ENCODE measurements at places on chromosomes 6 and 20.

DNA sequence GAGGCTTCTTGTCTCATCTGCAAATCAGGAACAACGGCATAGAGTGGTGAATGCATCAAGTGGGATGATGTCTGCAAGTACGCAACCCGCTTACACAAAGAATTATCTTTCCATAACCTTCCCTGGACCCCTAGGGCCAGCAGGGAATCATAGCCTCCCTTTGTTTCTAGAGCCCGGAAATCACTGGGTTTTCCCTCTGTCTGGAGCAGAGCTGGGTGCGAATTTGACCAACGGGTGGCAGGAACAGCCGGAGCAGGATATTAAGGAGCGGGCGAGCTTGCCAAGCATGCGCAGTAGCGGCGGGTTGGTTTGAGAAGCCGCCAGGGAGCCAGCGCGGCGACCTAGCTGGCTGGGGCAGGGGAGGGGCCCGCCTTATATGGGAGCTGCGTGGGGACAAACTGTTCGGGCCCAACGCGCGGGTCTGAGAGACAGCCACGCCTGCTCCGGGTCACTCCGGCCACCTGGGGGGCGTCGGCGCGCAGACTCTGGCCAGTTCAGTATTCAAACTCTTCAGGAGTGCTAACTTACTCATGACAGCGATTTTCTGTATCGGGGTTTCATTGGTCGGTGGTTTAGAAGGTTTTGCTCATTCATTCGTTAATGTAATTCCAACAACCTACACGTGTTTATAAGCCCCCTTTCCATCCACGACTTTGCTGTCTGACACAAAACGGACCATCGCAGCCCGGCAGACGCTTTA lies 1.6 kb upstream of the KIF16B start:
- DNase-seq, result no peak

DNA sequence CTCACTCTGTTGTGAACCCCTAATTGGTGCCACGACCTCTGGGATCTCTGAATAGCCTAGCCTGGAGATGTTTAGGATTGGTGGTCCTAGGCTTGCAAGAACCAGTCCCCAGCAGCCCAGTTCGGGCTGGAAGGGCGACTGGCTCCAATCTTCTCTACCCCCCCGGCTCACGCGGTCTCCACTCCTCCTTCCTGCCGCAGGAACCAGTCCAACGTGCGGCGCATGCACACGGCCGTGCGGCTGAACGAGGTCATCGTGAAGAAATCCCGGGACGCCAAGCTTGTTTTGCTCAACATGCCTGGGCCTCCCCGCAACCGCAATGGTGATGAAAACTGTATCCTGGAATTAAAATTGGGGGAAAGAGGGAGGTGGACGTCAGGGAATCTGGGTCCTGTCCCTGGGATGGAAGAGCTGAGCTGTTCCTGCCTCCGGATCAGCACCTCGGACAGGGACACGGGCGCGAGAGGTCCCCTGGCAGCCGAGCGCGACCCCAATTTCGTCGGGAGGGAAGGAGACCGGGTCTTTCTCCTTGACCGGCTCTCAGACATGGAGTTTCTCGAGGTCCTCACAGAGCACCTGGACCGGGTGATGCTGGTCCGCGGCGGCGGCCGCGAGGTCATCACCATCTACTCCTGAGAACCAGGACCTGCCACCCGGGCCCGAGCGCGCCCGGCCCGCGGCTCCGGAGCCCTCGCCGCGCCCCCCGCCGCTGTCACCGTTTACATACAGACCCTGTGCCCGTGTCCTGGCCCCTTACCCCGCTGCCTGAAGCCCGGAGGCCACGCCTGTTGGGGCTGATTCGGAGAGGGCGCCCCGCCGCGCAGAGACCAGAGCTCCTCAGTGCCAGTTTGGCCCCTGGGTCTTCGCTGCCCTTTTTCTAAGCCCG lies 28.2 kb downstream of the SLC12A5 start:
- DNase-seq, result no peak

DNA sequence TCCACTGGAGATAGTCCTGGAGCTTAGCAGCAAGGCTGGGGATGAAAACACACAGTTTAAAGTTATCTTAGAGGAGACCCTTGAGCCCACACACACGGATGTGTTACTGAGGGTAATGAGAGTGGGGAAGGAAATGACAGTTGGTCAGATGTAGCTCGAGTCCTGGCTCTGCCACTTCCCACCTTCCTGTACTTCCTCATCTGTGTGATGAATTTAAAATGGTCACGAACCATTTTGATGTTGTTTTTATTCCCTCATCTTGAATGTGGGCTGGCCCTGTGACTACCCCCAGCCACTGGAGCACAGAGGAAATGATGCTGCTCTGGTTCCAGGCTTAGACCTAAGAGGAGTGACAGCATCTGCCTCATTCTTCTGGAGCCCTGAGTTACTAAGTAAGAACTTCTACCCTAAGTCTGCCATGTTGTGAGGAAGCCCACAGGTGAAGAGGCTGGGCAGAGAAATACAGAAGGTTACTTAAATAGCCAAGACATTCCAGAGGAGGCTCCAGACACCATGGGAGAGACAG lies 141.2 kb downstream of the NRN1 start:
- no peak for DNase-seq

DNA sequence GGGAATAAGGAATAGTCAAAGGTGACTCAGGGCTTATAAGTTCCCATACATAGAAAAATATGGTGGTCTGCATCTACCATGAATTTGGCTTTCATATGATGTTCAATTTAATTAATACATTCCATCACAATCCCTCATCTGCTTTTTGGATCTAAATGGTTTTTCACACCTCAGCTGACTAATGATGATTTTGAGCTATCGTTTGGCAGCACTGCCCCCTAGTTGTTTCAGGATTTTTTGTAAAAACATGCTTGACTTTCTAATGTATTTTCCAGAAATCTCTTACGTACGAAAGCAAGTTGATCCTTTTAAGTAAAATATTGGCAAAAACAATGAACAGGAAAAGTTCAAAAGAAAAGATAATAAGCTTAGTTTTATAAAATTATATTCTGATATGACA lies 408.6 kb upstream of the ADGRB3 start:
- no peak for DNase-seq

DNA sequence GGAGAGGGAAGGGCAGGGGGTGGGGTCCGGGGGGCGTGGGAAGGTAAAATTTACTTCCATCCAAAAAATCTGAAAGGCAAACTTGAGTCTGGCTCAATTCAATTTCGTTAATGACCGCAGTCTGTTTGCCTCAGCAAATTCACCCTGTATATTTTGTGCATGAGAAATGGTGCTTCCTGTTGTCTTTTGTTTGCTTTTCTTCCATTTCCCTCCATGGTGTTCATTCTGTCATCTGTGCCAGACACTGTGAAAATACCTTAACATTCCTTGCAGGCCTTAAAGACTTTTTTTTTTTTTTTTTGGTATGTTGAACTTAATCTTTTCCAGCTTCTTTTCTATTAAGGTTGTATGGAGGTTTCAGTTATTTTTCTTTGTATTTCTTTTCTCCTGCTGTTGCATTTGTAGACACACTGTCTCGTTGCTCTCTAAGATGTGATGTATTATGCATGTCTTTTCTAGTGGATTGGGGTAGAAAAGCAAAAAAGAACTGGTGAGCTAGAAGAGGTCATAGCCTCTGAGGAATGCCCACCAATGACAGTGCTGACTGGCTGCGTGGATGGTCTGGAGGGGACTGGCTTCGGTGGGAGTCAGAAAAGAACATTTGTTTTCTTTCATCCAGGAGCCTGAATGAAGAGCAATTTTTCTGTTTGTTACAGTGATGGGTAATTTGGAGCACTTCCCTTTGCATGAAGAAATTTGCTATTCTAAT lies 585.0 kb upstream of the MAP3K7 start:
- no peak for DNase-seq

GRCh38 chr6:13072686-13073347 lies 255.5 kb downstream of the TBC1D7 start:
- DNase-seq, result no peak

DNA sequence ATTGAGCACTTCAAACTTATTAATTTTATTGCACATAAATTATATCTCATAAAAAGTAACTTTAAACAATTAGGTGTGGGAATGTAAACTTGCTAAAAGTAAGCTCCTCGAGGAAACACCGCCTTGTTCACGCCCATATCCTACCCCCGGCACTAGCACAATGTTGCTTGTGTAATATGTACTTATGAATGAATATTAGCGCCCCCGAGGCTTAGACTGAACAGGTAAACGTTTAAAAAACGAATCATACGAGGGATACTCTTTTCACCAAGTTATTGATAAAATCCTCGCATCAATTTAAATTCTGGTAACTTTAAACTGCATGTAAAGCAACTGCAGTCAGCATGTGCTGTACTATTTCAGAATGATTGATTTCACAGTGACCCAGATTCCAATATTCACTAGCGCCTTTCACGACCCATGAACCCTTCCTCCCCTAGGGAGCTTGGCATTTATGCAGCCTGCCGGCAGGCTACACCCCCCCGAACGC lies 637 bp downstream of the TFB1M start:
- DNase-seq, result peak; percentile 16

- no peak for DNase-seq
Observed at GRCh38 chr6:158713469-158713868, 63.6 kb downstream of the SYTL3 start.

DNA sequence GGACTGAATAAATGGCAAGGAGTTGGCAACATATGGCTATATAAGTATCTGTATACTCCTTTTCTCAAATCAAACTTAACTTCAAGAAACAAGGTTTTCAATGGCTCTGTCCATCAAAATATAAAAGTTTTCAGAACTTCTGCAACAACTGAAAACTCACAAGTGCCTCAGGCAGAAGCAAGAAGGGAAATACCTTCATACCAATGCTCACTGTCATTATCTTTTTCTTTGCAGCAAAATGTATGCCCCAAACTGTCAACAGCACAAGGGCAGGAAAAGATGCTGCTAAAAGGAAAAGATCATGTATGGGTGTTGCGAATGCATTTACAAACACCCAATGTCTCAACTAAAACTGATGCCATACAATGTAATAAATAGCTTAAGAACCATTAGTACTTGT lies 45.9 kb downstream of the PTPRK start:
- no peak for DNase-seq

DNA sequence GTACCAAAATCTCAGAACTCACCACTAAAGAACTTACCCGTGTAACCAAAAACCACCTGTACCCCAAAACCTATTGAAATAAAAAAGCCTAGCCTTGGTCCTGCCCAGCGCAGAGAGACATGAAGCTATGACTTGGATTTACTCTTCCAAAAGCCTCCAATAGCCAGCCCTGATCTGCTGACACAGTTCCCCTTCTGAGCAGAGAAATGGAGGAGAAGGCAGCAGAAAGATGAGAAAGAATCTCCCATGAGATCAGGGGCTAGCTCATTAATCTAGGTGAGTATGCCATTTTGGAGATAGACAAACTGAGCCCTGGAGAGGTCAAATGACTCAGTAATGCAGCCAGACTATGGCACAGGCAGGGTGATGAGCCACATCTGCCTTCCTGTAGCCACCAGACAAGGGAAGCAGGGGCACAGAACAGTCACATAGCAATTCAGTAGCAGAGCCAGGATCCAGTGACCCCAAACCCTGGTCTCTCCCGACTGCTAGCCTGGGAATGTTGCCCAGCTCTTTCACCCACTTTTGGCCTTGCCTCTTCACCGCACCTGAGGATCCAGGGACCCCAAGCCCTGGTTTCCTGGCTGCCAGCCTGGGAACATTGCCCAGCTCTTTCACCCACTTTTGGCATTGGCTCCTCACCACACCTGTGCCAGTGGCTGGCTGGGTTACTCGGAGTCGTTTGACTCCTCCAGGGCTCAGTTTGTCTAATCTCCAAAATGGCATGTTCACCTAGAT lies 7.2 kb upstream of the SDCBP2 start:
- no peak for DNase-seq

DNA sequence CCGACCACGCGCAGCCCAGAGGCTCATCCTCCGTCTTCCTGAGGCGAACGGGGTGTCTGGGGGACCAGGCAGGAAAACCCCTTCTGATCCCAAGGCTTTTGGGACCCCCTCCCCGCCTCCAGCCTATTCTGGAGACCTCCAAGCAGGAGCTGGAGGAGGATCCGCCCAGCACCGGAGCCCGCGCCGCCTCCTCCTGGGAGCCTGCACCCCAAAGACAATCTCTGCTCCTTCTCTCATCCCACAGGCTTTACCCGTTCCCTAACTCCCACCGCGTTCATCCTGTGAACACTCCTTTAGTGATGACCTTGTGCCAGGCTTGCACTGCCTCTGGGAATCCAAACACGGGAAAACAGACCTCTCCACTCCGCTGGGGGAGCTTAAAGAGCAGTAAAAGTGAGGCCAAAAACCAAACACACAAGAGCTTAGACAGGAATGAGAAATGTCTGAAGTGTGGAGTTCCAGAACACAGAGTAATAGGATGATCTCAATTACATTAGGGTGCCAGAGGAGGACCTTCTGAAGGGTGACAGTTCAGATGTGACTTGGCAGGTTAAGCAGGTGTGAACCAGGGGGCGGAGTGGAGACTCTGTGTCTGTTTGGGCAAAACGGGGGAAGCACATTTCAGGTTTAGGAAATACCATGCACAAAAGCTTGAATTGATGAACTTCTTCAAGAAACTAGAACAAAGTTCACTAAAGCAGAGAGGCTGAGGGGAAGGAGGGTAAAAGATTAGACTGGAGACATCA lies 7.6 kb downstream of the HLA-DRB5 start:
- no peak for DNase-seq

DNA sequence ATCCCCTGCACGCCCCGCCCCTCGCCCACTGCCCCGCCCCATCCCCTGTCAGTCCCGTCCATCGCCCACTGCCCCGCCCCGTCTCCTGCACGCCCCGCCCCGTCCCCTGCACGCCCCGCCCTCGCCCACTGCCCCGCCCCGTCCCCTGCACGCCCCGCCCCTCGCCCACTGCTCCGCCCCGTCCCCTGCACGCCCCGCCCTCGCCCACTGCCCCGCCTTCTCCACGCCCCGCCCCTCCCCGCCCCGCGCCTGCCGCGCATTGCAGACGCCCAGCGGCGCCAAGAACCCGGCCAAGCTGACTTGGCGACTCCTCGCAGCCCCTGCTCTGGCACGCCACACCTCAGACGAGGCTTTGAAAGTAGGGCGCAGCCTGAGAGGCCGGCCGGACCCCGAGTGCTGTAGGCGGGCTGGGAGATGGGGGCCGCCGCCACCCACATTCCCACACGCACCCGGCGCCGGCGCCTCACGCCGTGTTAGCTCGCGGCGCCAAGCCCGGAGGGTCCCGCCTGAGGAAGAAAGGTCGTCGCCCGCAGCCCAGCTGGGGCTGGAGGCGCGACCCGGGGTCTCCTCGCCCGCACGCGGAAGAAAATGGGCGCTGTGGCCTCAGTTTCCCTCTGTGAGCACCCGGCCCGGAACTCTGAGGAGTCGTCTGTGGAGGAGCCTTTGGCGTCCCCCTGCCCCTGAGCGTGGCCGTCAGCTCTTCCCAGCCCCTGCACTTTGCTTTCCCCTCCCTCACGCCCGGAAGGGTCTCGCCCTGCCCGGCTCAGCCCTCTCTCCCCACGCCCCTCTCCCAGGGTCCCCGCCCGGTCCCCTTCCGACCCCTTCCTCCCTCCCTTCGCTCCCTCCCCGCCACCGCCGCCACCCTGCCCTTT lies at the start of gene RAD21L1:
TSS of gene RAD21L1 (plus strand) at position 262 of the 872 bp plus-strand sequence. CDS start 2,410 bp downstream, outside the sequence.
- DNase-seq, result no peak

- DNase-seq, result no peak
Observed at GRCh38 chr20:50611128-50611810, 80.1 kb downstream of the RIPOR3 start.

DNA sequence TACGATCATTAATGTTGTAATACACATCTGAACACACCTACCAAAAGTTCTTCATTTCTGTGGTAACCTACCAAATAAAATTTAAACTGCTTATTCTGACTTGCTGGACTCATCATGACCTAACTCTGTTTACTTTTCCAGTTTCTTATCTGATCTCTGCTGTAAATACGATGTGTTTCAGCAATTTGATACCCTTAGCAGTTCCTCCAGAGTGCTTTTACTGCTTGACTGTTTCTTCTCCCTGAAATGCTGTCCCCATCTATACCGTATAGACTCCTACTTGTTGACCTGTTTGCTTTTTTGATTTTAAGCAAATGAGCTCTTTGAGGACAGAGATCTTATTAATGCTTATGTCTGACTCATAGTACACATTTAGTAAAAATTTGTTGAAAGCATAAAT lies 119.5 kb downstream of the SCAF8 start:
- DNase-seq, result no peak

Data from HS-5 (cell line).